ENCODE measurements at places on chromosomes 1 and 21.

DNA sequence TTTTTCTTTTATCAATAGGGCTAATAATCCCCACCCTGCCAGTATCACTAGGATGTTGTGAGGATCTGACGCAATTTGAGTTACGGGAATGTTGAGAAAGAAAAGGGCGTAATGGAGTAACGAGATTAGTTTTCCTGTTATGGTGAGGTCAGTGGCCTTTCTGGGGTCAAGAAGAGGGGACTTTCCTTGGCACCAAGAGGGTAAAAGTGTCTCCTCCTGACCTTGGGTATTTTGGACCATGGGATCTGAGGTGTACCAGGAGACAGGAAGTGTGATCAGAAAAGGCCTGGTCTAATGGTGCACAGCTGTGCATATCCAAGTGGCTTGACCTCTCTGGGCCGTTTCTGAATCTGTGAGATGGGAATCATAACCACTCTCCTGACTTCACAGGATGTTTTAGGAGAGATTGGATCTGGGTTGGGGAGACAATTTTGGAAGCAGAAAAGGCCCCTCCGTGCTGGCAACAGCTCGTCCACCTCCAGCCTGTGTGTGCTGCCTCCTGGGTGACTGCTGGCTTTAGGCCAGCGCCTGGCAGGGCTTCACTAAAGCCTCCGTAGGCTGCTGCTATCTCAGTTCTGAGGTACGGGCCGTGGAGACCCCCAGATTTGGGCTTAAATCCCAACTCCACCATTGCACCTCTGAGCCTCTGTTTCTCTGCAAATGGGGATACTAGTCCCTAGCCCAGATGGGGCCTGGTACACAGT lies 37.1 kb downstream of the ALPL start:
- no peak for DNase-seq

- DNase-seq, result no peak
These were observed 77.4 kb downstream of the ACBD6 start for GRCh38 chr1:180424848-180425457.

GRCh38 chr1:235424092-235424491 lies 56.9 kb downstream of the TBCE start:
- DNase-seq, result no peak

DNA sequence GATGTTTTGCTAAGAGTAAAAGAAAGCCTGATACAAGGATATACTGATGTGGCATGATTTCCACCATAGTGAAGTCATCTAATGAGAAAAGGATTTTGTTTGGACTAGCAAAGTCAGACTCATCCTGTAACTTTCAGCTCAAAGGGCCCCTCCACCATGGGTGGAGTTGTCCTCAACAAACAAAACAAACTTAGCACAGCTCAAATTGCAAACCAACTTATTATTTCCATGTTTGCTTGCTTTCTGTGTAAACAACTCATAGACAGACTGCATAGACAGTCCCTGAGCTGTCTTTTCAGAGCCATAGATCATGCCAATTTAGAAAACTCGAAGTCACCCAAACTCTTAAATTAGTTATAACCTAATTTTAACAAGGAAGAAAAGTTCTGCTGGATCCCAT lies 69.4 kb upstream of the VAV3 start:
- DNase-seq, result no peak

GRCh38 chr1:158286487-158286886 lies 3.2 kb upstream of the CD1C start:
- DNase-seq, result no peak

- DNase-seq, result no peak
These were observed 49.7 kb downstream of the PBX1 start for GRCh38 chr1:164608651-164609057.

DNA sequence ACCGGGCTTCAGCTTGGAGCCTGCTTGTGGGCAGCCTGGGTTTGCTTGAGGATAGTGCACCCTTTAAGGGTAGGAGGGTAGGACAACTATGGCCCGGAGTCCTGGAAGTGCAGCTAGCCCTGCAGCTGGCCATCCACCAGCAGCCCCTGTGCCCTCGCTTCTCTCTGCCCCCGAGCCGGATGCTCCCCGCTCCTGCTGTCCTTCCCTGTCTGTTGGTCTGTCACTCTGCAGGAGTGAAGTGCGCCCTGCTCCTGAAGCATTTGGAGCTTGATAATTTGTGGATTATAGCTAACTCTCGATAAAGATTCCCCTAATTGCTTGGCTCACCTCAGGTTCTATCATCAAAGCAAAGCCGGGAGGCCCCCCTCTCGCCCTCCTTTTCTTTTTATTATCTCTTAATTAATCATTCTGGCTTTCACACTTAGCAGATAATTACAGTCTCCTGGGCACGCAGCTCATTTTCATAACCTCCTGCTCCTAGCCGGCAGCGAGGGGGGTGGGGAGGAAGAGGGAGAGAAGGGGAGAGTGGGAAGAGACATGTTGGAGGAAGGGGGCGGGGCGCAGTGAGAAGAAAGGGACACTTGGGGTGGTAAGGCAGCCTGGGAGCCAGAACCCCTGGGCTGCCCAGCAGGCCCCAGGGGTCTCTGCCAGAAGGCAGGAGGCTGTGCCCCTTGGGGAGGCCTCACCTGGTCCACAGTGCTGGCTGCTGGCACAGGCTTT lies 14.4 kb downstream of the KIRREL1 start:
- DNase-seq, result no peak
